ENCODE measurements at places on chromosomes 3 and 15.

GRCh38 chr3:161851941-161852566 lies 355.4 kb downstream of the OTOL1 start:
- DNase-seq: no peak

GRCh38 chr15:38651328-38652038 lies 86.9 kb upstream of the RASGRP1 start:
- DNase-seq: no peak

- no peak for DNase-seq
These were observed 368.2 kb downstream of the OCA2 start for GRCh38 chr15:27730868-27731267.

DNA sequence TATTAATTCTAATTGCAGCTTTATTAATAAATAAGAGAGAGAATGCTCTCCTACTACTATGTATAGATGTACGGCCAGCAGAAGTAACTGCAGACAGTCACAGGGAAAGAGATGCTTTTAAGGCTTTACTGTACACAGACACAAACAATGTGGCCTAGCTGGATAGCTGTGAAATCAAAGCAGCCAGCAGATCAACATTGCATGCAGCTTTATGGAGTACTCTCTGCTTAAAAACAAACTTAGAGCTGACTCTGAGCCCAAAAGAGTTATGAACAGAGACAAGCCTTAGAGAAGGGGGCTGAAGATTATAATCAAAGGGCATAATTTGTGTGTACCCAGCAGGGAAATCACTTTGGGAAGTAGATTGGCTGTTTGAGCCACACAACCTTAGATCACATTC lies 47.2 kb downstream of the CADM2 start:
- DNase-seq: no peak

DNA sequence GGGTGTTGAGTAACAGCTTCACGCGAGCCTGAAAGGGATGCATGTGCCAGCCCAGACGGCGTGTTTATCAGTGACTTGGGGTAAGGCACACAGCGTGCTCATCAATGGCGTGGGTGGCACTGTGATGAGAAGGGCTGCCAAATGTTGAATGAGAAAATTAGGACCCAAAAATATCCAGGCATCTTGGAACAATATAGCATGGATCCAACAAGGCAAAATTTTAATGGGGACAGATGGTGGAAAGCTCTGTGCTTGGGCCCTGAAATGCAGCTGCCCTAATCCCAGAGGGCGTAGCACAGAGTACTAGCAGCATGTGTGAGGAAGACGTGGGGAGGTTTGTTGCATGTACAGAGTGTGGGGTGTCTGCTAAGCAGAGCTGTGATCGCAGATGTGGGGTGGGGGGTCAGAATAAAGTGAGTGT lies 48.9 kb downstream of the SSUH2 start:
- DNase-seq: no peak

DNA sequence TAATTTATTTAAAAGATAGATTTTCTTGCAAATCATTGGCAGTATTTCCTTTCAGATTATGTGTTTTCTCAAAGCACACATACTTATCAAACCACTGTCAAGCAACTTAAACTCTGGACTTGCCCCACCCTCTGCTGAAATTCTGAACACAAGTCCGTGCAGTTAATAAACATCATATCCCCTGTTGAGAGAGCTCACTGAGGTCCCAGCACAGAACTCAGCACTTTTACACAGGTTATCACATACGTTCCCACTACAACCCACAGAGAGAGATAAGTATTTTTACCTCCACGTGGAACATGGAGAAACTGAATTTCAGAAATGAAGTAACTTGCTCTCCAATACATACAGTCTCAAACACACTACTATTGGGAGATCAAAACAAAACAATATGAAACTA lies 267.6 kb upstream of the IGF1R start:
- DNase-seq: no peak

- peak; percentile 58 for DNase-seq
These were observed 6.4 kb upstream of the ANKDD1A start for GRCh38 chr15:64905119-64905831.

GRCh38 chr3:53828581-53828980 lies 17.6 kb downstream of the CHDH start:
- DNase-seq: no peak

DNA sequence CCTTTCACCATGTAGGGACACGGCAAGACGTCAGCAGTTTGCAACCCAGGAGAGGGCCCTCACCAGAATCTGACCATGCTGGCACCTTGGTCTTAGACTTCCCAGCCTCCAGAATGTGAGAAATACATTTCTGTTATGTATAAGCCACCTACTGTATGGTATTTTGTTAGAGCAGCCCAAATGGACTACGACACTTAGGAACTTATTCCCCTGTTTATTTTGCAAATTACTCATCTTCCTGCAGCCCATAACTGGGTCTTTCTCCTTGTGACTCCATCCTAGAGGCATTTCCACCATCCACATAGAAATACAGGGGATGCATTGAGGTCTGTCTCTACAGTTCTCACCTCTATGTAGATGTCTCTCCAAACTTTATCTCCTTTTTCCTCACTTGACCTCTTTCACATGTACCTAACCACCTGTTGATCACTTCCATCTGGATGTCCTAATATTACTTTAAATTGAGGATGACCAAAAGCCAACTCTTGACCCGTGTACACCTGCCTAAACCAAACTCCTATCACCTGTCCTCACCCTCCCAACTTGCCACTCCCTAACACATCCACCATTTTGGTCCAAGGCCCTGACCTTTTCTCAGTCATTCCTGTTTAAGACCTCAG lies 406.0 kb upstream of the WNT5A start:
- no peak for DNase-seq

GRCh38 chr15:70302360-70302759 lies 204.6 kb upstream of the TLE3 start:
- no peak for DNase-seq

- no peak for DNase-seq
These were observed 361.4 kb upstream of the ICE2 start for GRCh38 chr15:60840306-60840702.

DNA sequence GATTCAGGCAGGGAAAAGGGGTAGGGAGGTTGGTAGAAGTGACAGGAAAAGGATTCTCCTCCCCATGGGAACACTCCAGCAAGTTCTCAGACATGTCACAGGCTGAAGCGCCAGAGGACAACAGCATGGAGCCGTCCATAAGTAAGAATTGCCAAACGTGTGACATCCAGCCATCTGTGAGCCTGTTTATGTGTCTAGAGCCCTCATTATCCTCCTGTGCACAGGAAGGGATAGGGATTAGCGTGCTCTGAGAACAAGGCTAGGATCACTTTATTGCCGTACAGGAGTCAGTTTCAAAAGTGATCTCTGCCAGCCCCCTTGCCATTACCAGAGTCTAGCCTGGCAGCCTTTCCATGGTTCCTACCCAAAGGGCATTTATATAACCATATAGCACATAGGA lies 549.5 kb downstream of the NTRK3 start:
- DNase-seq: no peak

DNA sequence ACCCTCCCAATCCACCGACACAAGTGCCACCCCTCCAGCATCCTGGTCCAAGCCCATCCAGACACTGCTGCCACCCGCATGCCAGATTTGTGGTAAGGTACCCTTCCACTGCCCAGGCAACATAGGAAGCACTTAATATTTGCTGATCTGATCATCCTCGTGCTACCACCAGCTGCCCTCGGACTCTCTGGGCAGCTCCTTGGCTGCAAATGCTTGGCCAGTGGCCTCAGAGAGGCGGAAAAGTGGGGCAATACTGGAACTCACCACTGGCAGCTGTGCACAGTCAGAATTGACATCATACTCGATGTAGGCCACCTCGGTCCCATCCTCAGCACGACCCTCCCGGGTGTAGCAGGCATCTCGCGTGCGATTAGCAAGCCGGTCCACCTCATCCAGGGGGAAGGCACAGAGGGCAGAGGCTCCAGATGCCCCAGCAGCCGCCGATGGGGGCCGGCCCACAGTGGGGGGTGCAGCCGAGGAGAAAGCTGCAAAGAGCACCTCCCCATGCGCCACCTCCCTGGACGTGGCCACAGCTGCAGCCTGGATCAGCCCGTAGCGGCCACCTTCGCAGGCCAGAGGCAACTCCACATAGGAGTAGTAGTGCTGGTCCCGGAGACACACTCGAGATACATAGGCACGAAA lies 6.5 kb downstream of the PLXNB1 start:
- DNase-seq: no peak

- DNase-seq: no peak
These were observed 96.8 kb downstream of the ZNF385D start for GRCh38 chr3:21654241-21654640.

DNA sequence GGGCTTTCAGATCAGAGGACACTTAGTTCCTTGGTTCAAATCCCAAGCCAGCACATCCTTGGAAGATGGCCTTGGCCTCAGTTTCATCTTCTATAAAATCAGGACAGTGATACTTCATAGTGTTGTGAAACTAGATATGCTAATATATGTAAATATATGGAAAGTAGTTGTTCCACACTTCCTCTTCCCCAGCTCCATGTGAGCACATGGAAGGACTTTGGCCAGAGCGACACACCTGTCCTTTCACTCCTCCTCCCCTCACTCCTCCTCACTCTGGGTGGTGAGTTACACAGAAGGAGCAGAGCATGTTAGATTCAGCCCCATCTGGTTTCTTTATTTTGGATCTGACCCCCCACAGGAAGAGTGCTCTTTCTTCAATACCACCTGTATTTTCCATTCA lies 65.2 kb downstream of the MTHFS start:
- no peak for DNase-seq

DNA sequence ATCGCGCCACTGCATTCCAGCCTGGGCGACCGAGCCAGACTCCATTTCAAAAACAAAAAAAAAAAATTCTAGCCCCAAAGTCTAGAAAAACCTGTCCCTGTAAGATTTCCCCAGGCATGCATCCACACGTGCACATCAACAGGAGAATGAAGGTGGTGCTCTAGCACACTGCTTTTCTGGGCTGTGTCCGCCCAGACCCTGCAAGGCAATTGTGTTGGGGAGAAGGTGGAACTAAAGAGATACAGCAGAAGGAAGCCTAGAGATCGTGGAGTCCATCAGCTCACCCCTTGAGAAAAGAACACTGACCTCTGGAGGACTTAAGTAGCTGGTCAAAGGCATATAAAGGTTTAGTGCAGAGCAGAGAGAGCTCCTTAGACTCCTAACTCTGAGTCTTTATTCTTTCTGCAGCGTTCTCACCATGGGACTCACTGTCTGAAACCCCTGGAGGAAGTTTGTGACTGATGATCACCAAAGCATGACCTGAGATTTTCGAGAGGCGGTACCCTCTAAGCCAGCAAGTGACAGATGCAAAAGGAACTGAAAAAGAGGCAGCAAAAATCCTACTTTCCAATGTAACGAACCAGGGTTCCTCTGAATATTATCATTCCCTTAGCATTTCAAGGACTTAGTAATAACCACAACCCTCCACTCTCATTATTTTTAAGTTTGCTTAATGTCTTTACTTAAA lies 179.8 kb downstream of the MEX3B start:
- DNase-seq: no peak

- DNase-seq: no peak
These were observed 5.6 kb downstream of the DISP2 start for GRCh38 chr15:40363611-40364010.

GRCh38 chr3:128794770-128795649 lies 69.0 kb downstream of the RAB7A start:
- peak; percentile 47 for DNase-seq

DNA sequence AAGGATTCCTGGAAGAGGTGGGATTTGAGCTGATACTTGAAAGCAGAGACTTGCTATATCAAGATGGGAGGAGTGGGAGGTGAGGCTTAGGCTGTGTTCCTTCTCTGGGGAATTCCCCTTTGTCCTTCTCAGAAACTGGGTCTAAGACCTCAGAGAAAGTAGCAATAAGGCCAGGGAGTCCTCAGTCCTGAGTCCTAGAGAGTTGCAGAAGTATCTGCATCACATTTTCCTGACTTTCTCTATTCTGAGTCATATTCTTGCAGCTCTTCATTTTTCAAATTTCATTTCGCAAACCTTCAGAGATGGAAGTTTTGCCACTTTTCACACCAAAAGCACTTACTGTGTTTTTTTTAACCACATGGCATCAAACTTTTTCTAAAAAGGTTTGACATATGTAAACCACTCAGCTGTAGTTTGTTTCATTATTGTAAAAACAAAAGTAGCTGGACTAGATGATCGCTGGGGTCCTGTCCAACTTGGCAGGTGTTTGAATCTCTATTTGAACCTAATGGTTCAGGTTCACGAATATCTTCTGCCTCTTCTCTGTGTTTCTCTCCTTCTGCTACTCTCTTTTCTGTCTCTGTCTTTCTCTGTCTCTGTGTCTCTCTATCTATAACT lies 21.3 kb downstream of the COLQ start:
- no peak for DNase-seq

All from stimulated activated CD4-positive, alpha-beta T cell treated with anti-CD3 and anti-CD28 coated beads, TNF-alpha, amount 100 ng/mL, for 24 hours (primary cell).